Endothelial cell (in vitro differentiated cells): ENCODE measurements at places on chromosomes 4 and X.

DNA sequence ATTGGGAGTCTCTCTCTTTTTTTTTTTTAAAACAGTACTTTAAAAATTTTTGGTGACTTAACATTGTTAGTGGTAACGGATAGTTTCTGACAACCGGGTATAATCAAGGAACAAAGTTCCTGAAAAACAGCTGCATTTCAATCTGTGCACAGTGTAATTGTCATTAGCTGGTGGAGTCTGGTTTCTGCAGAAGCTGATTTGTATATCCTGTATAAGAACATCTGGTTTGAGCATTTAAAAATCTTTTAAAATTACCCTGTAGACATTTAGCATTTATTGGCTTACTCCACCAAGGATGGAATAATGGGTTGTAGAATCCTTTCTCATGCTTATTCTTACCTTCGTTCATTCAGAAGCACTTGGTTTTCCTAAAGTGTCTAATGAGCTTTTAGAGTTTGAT lies 11.2 kb downstream of the JADE1 start:
- no peak for DNase-seq

- no peak for DNase-seq
Observed at GRCh38 chr4:22733816-22734215, 41.1 kb downstream of the GBA3 start.

DNA sequence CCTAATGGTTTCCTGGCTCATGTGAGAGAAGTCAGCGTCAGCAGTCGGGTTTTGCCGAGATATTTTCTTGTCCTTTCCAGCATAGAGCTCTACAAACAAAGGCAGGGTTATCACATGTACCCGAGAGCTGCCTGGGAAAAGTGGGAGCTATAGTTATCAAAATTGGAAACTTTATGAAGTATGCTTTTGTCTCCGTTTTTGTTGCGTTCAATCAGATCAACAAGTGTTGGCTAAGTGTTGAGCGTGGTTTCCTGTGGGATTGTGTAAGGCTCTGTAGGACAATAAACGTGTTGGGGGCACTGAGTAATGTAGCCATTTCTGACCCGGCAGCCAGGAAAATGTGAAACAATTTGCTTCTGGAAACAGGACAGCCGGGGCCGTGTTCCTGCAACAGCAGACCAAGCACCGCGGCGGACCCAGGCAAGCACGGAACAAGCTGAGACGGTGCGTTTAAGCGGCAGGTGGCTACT lies at the start of gene BMX:
Gene BMX (plus strand): TSS at position 311 of the 470 bp plus-strand sequence. CDS start 7,547 bp downstream, outside the sequence.
- no peak for DNase-seq

- DNase-seq: no peak
Observed at GRCh38 chr4:156553659-156554058, 417.9 kb downstream of the PDGFC start.

GRCh38 chr4:188289531-188290125 lies 150.4 kb downstream of the TRIML1 start:
- no peak for DNase-seq

DNA sequence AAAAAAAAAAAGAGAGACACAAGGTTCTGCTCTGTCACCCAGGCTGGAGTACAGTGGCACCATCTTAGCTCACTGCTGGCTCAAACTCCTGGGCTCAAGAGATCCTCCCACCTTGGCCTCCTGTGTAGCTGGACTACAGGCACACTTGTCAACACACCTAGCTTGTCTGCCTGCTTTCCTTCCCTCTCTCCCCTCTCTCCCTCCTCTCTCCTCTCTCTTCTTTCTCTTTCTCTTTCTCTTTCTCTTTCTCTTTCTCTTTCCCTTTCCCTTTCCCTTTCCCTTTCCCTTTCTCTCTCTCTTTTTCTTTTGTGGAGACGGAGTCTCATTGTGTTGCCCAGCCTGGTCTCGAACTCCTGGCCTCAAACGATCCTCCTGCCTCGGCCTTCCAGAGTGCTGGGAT lies 132.1 kb downstream of the DIPK2B start:
- DNase-seq: no peak

DNA sequence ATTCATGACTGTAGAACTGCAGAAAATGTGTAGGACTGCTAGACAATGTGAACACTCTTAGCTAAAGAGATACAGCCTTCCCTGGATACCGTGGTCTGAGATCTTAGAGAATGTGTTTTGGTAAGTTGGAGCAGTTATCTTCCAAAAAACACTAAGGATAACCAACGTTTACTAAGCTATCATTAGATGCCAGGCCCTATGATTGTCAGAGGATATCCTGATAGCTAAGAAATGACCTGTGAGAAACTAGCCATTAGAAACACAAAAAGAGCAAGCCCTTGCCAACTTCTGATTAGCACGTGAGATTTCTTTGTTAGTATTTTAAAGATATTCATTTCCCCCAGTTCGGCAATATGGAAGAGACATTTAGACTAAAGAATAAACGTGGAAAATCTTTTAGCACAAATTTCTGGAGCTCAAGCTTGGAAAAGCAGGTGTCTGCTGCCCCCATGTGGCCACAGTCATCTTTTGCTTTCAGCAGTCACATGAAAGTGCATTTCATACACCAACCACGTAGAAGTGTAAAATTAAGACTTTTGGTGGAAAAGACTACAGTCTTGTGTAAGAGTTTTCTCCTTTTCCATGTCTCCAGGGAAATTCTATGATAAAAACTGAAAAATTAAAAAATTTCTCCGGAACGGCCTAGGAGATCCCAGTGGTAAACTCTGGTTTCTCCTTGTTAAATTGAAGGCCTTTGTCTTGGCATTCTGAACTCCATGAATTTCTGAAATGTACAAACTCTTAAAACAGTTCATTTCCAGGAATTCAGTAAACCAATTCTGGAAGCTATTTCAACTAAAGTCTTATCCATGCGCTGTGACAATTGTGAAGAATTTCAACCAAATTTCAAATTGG lies 136.4 kb downstream of the ZNF674 start:
- DNase-seq: peak; percentile 65

DNA sequence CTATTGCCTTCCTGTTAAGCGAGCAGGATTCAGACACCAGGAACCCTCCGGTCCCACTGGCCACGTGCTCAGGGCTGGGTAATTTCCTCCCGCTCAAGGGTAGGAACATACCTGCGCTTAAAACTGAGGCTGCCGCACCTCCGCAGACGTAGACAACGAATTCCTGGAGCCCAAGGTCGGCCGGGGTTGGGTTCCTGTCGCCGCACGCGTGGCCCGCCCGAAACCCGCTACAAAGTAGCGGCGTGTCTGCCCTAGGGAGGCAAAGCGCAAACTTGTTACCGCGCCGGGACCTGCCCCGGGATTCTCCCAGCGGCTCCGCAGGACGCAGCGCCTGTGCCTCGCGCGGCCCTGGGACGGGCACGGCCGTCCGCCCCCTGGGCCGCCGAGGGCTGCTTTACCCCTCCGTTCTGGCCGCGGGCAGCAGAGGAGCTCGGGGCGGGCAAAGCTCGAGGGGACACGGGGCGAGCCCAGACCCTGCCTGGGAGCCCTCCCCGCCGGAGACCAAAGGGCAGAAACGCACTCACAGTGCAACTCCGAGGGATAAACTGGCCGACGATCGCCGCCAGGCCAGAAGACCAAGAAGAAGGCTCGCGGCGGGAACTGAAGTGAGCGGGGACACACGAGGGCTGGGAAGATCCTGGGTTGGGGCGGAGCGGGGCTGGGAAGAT lies at the start of gene ERVMER34-1:
Gene ERVMER34-1 (minus strand): TSS at position 607 of the 668 bp plus-strand sequence. CDS start 5,905 bp downstream, outside the sequence.
- DNase-seq: peak; percentile 31

DNA sequence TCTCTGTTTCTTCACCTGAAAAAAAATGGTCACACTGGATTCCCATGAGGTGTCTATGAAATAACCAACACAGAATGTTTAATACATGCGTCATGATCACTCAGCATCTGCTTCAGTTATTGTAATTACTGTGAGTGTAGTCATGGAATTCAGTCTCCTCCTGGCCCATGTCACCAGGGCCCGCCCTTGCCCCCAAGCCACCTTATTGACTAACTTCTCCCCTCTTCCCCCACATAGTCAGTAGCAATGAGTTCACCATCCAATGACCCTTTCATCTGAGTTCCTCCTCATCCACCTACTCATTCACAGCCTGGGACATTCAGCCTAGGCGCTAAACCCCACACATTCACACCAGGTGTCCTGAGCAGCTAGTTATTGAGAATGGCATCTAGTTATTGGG lies 15.6 kb downstream of the PNMA6F start:
- DNase-seq: no peak

DNA sequence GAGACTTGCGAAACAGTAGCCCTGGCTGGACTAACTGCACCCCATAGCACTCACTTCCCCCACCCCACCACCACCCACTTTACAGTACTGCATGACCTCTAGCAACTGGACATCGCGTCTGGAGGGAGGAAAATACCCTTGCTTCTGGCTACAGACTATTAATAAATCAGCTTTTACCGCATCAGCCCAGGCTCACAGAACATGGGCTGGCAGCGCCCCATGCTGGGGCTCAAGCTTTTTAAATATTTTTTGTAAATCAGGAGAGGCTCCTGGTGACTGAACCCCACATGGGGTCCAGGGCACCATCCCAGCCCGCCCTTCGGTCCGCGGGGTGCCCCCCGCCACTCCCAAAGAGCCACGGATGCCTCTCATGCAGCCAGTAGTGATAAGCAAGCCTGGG lies 2.7 kb downstream of the HS6ST2 start:
- DNase-seq: no peak

DNA sequence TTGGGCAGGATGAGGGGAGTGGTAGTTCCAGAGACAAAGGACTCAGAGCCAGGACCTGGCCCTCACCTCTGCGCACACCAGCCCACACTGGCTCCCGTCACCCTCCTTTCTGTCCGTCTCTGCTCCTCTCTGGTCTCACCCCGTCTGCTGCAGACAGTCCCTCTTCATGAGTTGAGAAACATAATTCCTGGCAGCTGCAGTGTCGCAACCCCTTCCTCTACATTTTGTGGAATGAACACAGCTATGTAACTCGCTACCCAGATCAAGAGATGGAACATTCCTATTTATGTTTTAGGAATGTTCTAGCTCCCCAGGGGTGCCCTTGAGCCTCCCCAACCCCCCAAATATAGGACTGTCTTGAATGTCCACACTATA lies 59.3 kb downstream of the SHROOM2 start:
- DNase-seq: no peak
